ENCODE measurements at places on chromosomes 16 and 17.

- no peak for DNase-seq
Measured at GRCh38 chr16:21163576-21163975, 5.1 kb downstream of the LDAF1 start.

- DNase-seq, result no peak
Measured at GRCh38 chr16:51523400-51523799, 372.3 kb upstream of the SALL1 start.

DNA sequence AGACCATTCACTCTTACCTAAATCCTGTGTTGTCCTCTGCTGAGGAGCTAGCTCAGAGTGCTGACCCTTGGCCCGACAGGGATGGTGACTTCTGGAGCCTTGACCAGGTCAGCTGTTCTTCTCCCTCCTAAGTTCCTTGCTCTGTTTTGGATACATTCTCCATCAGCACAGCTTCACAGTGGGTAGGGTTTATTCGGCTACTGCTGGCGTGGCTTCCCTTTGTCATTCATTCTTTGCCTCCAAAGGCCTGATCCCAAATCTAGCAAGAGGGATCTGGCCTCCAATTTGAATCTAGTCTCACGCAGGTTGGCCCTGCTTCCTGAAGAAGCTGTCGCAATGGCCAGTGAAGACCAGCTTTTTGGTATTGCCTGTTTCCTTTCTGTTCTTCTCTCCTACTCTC is 116.6 kb downstream of the SHISA9 start:
- no peak for DNase-seq

GRCh38 chr17:47221154-47221553 is 12.0 kb downstream of the MYL4 start:
- no peak for DNase-seq

DNA sequence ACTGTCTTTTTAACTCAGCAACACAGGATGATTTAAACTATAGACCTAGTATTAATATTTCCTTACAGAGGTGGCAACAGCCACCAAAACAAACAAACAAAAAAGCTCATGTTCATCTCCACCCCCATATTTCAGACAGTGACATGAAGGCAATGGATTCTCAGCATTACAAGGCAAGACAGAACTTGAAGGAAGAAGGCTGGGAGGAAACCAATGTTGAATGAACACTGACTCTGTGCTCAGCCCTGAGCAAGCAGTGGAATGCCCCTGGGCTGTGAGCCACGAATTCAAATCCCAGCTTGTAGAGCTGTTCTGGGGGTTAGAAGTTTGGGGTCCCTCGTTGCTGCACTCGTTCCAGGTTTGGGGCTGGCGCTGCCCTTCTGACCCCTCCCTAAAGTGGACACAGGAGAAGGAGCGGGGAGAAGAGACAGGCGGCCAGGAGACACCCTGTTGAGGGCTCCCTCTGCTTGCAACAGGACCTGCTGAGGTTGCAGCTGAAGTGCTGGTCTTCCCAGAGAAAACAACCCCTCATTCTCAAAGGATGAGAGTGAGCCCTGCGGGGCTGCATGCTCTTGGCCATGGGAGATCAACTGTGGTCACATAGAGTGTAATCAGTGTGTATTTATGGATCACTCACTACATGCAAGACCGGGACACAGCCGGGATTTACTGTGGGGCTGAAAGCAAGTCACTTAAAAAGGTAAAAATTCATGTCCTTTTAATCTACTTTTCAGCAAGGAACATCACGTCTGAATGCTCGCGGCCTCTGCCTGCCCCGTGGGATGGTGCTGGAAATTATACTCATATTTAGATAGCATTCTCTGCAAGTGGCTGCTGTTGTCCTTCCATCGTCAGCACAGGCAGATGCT is 34.3 kb downstream of the MYH3 start:
- no peak for DNase-seq

- DNase-seq, result no peak
Measured at GRCh38 chr16:25014500-25015147, 545 bp downstream of the ARHGAP17 start.

- DNase-seq, result no peak
Measured at GRCh38 chr16:70656712-70657263, 10.4 kb downstream of the IL34 start.

- DNase-seq, result no peak
Measured at GRCh38 chr16:20866145-20866772, 33.9 kb downstream of the DCUN1D3 start.

GRCh38 chr17:869567-870525 is 87.7 kb downstream of the MRM3 start:
- no peak for DNase-seq

DNA sequence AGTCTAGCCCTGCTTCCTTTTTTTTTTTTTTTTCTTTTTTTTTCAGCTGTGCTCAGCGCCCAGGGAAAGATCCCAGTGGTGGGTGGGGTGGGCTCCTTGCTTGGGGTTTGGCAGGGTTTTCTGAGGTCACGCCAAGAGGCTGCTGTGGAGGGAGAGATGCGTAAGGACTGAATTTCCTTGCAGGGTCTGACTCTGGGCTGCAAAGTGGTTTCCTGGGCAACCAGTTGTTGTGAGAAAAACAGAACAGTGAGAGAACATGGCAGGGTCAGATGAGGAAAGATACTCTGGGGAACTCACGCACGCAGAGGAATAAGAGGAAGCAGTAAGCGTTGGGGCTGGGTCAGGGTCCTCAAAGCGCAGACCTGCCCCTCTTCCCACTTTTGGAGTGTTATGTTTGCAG is 119.5 kb downstream of the IRF8 start:
- no peak for DNase-seq

GRCh38 chr16:28192806-28193529 is 18.8 kb downstream of the XPO6 start:
- peak; percentile 52 for DNase-seq

DNA sequence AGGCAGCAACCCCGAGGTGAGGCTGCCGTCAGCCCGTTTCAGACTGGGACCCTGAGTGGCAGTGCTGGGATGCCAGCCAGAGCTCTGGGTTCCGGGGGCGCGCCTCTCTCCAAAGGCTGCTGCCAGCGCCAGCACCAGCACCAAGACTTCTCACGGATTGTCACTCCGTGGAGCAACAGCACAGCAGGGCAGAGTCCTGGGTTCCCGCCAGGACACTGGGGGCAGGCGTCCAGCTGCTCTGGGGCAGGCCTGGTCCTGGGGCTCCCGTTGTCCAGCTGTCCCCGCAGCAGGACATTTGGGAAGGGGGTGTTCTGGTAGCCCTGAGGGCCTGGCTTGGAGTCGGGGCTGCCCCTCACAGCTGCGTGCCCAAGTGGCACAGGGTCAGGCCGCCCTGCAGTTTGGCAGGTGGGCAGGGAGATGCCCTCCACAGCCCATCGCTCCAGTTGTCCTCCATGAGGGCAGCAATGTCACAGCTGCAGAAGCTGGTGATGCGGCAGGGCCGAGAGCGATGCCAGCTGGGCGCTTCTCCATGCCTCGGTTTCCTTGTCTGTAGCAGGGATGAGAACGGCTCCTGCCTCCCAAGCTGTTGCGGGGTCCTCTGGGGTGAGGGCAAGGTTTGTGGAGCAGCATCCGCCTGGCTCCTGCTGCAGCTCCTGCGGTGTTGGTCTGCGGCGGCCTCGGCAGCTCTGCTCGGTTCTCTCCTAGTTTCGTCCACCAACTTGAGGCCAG is 137.3 kb upstream of the CIBAR2 start:
- DNase-seq, result no peak

DNA sequence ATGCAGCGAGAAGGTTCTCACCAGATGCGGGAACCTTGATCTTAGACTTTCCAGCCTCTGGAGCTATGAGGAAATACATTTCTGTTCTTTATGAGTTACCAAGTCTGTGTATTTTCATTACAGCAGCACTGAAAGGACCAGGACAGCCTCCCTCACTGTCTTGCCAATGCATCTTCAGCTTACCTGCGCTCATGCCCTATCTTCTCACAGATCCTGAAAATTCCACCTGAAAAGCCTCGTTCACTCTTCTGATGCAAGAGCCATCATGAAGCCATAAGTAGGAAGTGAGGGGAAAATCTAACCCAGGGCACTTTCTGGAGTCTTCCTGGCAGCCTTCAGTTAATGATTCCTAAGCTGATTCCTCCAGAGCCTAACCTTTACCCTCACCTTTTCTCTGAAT is 194.0 kb downstream of the SALL1 start:
- DNase-seq, result no peak

DNA sequence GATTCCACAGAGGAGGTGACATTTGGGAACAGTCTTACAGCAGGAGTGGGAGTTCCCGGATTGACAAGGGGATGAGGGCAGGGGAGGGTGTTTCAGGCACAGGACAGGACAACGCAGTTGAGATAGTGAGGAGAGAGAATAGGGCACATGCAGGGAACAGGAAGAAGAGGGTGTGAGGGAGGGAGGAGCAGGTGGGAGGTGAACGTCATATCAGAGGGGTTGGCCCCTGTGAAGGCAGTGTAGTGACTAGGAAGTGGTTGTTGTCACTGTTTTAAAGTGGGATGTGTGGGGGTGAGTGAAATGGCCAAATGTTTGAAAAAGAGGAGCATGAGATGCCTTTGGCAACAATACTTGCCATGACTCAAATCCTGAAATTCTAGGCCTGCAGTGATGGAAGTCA is 12.2 kb downstream of the PRKCB start:
- no peak for DNase-seq

GRCh38 chr16:31025339-31025738 is 8.0 kb upstream of the STX4 start:
- DNase-seq, result no peak

GRCh38 chr16:67967958-67968399 is 458 bp downstream of the SLC12A4 start:
- no peak for DNase-seq

DNA sequence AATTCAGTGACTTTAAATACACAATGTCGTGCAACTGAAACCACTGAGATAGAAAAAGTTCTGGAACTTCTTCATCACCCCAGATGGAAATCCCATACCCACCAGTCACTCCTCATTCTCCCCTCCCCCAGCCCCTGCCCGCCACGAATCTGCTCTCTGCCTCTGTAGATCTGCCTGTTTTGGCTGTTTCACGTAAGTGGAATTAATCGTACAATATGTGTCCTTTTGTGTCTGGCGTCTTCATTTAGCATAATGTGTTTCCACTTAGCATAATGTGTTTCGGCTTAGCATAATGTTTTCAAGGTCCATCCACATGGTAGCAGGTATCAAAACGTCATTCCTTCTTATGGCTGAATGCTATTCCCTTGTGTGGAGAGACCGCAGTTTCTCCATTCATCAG is 3.5 kb upstream of the SPPL2C start:
- no peak for DNase-seq

GRCh38 chr17:40060887-40061608 is 1.7 kb upstream of the THRA start:
- no peak for DNase-seq

DNA sequence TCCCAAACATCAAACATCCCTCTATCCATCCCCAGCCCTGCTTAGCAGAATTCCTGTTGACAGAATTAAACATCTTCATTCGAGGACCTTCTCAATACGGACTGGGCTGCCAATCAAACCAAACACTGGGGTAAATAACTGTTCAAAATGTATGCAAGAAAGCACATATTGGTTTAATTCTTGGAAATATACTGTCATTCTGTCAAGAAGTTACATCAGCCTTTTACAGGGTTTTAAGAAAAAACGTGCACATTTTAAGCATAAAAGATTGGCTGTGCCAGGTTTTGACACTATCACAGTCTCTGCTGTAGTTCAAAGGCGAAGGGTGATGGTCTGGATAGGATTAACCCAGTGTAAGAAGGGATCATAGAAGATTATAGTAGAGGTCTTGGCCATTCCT is 25.1 kb upstream of the CCNF start:
- no peak for DNase-seq

DNA sequence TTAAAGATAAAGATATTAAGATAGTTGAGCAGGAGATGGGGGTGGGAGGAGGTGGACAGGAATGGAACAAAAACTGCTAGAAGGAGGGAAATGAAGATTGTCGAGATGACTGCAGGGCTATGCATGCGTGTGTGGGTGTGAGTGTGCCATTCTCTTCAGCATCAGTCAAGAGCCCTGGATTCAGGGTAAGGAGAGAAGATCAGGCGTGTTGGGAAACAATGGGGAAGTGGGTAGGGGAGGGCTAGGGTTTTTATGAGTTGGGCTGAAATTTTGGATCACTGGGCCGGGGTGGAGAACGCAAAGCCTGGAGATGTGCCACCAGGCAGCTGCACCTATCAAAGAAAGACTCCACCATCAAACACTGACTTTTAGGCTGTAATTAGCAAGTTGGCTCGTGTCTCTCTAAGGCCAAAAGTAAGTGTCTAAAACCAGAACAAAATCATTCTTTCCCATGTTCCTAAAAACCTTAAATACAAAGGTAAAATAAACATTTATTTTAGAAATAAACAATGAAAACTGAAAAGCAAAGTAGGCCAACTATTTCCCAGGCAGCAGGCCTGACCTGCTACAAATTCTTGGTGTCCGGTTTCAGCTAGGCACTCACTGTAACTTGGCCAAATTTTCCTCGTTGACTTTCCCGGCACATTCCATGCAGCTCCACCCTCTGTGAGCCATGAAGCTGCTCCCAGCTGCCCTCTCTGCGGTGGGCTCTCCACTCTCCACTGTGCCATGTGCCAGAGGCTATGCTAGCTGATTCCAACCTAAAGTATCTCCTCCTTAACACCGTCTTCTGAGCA is 4.2 kb downstream of the CDRT4 start:
- no peak for DNase-seq

- DNase-seq, result no peak
Measured at GRCh38 chr16:24424364-24424763, 115.0 kb upstream of the RBBP6 start.

DNA sequence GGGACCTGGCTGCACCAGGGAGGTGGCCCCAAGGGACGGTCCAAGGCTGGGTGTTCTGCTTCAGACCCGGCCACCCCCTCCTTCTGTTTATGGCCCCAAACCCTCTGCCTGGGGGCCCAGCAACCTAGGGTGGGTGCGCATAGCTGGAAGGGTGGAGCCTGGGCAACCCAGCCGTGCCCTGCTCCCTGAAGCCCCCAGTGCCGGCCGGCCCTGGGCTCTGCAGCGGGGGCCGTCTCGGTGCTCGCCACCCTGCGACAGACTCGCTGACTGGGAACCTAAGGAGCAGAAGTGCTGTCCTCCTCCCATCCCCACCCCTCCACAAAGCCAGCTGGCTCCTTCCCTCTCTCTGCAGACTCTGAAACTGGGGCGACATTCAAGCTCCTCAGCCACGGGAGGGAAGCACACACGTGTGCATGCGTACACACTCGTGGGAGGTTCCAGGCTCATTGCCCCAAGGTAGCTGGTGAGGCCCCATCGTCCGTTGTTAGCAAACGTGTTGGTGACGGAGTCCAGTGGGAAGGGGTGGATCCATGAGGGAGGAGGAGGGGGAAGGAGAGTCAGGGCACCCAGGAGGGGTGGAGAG is 43.4 kb downstream of the ENGASE start:
- no peak for DNase-seq

- peak; percentile 20 for DNase-seq
Measured at GRCh38 chr17:47978324-47978723, 7.4 kb downstream of the CDK5RAP3 start.

DNA sequence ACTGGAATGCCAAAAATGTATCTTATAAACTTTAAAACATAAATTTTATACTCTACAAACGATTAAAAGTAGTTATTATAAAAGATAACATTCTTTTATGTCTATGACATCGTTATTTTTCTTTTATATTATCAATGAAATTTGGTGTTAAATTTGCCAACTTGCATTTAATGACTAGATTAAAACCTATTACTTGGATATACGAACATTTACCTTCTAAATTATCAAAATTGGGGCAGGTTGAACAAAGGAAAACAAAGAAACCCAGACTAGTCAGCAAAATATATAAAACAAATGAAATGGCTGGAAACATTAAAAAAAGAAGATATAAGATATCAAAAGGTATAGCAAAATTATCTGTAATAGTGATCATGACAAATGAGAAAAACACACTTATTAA is 34.1 kb upstream of the ABCA3 start:
- no peak for DNase-seq
